ENCODE measurements at places on chromosomes 5 and 9.

DNA sequence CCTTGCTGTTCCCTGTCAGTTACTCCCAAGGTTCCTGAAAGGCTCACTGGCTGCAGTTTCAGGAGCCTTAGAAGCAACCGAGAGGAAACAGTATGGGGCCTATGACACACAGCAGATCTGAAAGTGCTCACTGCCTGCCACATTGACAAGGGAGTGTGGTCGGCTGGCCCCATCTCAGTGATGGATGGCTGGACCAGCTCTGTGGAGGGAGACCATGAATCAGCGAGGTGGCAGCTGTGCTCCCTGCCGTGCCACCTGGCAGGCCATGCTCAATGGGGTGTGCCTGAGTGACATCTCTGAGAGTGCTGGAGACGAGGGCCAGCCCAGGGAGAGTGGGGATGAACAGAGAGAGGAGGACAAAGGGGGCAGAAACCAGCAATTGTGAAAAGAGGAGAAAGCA is 49.1 kb downstream of the DOCK2 start:
- DNase-seq, result no peak

DNA sequence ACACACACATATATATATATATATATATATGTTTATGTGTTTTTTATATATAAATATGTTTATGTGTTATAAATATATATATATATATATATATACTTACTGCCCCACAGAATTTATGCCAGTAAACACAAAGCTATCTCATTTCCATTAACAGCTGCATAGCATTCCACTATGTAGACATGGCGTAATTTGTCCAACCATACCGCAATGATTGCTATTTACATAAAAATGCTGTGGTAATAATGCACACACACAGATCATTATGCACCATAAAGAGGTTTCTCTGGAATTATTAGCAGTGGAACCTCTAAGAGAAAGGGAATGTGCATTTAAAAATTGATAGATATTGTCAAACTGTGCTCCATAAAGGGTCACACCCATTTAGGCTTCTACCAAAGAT is 150.1 kb downstream of the CEP120 start:
- DNase-seq, result no peak

DNA sequence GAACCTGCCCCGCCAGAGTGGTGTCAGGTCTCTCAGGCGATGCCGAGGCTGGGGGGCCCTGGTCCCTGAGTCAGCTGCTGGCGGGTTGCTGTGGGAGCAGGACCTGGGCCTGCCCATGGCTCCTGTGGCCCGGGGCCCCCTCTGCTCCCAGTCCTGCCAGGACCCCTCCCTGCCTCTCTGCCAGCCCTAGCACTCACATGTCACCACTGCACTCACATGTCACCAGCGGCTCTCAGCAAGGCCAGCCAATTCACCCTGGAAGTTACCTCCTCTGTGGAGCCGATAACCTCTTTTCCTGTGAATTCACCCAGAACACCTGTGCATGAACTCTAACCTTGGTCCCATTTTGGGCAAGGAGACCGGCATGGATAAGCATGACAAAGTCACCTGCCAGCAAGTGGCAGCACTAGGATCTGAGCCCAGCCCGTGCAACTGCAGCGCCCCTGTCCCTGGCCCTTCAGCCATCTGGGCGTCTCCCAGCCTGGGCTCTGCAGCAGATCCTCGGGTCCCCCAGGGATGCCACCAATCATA is 170.2 kb downstream of the GAPVD1 start:
- no peak for DNase-seq

- no peak for DNase-seq
Measured at GRCh38 chr5:176629853-176630680, at the start of the genes EIF4E1B and SNCB. EIF4E1B (plus strand) TSS chr5:176630675; CDS start chr5:176642788, 12,113 bp downstream. SNCB (minus strand) TSS chr5:176630534; CDS start chr5:176629654, 880 bp downstream.

DNA sequence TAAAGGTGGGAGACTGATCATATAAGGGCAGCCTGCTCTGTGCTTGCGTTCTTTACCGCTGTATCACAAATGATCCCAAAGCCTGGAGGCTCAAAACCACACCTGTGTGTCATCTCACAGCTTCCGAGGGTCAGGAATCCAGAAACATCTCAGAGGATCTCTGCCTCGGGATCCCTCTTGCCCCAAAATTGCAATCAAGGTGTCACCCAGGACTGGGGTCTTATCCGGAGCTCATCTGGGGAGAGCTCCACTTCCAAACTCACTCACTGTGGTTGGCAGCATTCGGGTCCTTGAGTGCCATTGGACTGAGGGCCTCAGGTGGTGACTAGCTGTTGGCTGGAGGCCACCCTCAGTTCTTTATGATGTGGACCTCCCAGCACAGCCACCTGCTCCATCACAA is 26.7 kb upstream of the FCN2 start:
- DNase-seq, result no peak

GRCh38 chr5:77859306-77859705 is 83.2 kb upstream of the TBCA start:
- no peak for DNase-seq

DNA sequence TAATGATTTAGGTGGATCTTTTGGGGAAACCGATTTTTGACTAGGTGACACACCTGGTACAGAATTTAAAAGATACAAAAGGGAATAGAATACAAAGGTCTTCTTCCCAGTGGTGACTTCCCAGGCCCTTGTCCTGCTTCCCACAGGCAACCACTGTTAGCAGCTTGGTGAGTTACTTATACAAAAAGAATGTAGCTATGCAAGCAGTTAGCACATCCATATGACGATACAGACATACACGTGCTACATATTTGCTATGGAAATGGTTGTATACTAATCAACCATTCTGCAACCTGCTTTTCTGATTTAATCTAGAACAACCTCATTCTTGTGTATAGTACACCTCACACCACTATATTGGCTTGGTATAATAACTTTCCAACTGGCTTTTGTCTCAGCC is 51.0 kb downstream of the OTULIN start:
- no peak for DNase-seq

- no peak for DNase-seq
Measured at GRCh38 chr9:6214903-6215302, 704 bp upstream of the IL33 start.

Data from T-helper 17 cell (primary cell).